Ureter (tissue), 1 donor: ENCODE measurements at places on chromosomes 12 and 14. TPM values are rescaled to one million over a fixed set of nuclear protein-coding genes. Genes with fewer than 3 reads are reported as not detected.

SRRM4 gene
- total RNA-seq, result not detected

AQP2 gene
- 0.70 TPM for total RNA-seq

KRT2 gene
- not detected for total RNA-seq

COPS7A gene
- total RNA-seq, result 77.9 TPM

GALNT6 gene
- total RNA-seq, result 9.9 TPM

RFX4 gene
- total RNA-seq, result not detected

MTERF2 gene
- total RNA-seq, result 15.9 TPM

NRIP2 gene
- 3.6 TPM for total RNA-seq

CEBPE gene
- total RNA-seq, result not detected

ACOT2 gene
- 23.7 TPM for total RNA-seq

PTPRQ gene
- total RNA-seq, result 0.68 TPM

HAL gene
- total RNA-seq, result 1.8 TPM

CCDC38 gene
- not detected for total RNA-seq

ENDOU gene
- total RNA-seq, result 0.89 TPM

PTCSC3 gene
- total RNA-seq, result not detected

FOXN3 gene
- 91.7 TPM for total RNA-seq

TAS2R14 gene
- 8.0 TPM for total RNA-seq

MYH7 gene
- 2.1 TPM for total RNA-seq

SLC25A3 gene
- 378 TPM for total RNA-seq

RPL10L gene
- not detected for total RNA-seq

SERPINA10 gene
- not detected for total RNA-seq
